Sciatic nerve (tissue), 2 donors: ENCODE measurements at places on chromosomes 12 and 14.

DNA sequence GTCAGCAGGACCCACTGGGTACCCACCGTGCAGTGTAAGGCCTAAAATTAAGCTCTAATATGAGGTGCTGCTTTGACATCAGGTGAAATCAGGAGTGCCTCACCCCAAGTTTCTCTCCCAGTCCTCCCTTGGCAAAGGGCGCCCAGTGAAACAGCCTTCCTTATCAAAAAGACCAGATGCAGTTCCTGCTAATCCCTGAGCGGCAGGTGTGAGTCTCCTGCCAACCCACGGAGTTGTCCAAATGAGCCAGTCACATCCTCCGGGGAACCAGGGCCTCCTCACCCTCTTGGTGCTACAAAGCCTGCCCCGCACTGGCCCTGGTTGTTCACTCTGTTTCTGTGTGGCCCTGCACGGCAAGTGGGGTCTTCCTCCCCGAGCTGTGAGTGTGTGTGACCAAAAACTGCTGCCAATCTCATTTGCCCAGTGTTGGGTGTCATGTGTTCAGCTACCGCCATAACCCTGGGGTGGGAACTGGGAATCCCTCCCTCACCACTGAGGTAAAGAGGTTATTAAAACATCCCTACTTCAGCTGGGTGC is 20.2 kb upstream of the P2RX4 start:
- no peak for DNase-seq

DNA sequence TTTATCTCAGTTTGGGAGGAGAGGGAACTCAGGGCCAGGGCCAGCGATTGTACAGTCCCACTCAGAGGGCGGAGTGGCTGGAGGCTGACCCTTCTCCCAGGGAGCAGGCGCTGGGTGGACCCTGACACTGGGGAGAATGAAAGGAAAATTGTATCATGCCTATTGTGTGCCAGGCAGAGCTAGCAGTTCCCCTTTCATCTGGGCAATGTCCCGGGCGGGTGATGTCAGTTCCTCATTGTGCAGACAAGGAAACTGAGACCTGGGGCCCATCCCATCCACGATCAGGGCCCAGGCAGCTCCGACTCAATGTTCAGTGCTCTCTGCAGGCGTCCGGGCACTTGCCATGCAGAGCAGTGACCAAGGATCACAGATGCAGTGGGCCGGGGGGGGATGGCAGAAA is 101.9 kb upstream of the RTL1 start:
- DNase-seq = no peak

DNA sequence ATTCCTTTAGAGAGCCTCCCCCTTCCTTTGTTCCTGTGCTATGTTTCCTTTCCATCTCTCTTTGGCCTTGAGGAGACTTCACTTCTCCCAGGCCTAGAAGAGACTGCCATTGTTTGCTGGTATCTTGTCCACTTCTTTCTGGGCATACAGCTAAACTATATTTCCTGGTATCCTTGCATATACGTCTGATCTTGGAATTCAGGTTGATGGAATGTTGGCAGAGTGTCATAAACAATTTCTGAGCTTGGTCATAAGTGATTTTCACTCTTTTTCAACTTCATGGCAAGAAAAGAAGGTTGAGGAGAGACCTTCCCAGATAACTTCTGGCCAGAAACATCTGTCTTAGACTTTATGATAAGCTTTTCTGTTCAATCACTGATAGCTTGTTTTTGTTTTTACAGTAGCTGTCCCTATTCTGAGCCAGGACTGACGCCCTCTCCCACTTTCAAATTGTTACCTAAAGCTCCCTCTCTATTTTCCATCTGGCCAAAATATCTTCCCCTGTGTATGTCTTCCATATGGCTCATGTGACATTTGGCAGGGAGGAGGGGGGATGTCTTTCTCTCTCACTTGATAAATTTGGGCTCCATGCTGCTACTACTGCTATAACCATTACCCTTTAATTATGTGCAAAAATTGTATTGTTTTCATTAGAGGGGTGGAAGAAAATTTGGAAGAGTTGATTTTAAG is 457.0 kb downstream of the ADAMTS20 start:
- no peak for DNase-seq

DNA sequence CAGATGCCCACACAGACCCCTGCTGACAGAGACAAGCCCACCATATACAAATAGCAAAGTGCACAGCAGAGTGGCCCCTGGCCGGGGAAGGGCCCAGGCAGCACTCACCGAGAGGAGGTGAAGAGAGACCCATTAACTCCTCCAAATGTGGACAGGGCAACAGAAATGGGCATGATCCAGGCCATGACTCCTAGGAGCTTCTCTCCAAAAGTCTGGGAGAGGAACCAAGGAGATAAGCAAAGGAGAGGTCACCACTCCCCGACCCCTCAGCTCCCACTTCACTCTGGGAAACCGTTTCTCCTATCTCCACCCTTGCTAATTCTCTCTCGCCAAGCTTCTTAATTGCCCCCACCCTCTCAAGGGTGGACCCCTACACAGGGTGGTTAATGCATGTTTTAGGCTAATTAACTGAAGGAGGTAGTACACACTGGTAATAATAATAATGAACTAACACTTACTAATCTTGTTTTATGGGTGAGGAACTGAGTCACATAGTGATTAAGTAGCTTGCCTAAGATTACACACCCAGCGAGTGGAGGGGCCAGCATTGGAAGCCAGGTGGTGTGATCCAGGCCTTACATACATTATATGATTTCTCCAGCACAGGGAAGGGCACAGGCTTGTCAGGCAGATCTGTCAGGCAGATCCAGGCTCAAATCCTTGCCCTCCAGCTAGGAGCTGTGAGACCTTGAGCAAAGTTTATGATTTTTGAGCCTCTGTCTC is 18.9 kb upstream of the CEBPE start:
- no peak for DNase-seq

DNA sequence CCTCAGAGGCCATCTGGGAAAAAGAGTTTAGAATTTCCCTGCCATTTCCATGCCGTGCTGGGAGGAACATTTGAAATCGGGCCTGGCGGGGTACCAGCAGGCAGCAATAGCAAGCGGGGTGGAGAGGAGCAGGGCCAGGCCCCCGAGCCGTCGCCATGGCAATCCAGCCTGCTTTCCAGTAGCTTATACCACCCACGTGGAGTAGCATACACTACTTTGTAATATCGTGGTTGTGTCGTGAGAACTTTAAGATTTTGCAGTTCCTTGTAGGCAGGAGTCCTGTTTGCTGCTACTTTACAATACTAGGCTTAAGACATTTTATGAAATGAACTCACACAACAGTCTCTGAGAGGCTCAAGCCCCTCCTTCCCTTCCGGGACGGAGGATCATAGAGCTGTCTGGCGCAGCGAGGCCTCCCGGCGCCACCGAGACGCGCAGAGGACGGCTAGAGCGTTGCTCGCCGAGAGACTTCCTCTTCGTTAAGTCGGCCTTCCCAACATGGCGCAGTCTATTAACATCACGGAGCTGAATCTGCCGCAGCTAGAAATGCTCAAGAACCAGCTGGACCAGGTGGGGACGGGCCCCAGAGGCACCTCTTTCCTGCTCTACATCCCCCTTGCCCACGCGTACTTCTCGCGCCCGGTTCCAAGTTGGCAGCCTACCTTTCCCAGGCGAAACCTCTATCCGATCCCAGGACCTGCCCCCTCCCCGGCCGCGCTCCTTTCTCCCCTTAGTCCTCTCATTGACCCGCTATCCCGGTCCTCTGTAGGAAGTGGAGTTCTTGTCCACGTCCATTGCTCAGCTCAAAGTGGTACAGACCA is at the start of gene PFDN5:
PFDN5 (plus strand) TSS at position 473 of the 821 bp plus-strand sequence; CDS start at position 499, 26 bp downstream.
- peak; percentile 92 for DNase-seq

- DNase-seq = no peak
These were observed 4.3 kb downstream of the DEGS2 start for GRCh38 chr14:100155049-100155621.

- DNase-seq = no peak
These were observed 60.4 kb downstream of the TTC7B start for GRCh38 chr14:90755661-90756304.

DNA sequence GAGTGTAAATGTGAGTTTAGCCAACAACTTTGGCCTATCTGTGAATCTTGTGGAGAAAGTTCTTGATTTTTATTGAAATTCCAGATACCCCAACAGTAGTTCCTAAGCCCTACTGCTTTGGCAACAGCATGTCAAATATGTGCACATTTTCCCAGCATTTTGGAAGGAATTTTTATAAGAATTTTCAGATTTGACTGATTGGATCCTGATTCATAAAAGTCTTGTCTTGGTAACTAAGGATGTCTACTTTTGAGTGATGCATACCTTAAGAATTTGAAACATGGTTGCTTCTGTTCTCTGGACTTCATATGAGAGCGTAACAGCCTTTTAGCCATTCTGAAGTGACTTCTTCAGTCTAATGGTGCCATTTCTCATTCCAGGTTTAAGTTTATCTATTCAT is 106.7 kb downstream of the ANO4 start:
- DNase-seq = no peak

DNA sequence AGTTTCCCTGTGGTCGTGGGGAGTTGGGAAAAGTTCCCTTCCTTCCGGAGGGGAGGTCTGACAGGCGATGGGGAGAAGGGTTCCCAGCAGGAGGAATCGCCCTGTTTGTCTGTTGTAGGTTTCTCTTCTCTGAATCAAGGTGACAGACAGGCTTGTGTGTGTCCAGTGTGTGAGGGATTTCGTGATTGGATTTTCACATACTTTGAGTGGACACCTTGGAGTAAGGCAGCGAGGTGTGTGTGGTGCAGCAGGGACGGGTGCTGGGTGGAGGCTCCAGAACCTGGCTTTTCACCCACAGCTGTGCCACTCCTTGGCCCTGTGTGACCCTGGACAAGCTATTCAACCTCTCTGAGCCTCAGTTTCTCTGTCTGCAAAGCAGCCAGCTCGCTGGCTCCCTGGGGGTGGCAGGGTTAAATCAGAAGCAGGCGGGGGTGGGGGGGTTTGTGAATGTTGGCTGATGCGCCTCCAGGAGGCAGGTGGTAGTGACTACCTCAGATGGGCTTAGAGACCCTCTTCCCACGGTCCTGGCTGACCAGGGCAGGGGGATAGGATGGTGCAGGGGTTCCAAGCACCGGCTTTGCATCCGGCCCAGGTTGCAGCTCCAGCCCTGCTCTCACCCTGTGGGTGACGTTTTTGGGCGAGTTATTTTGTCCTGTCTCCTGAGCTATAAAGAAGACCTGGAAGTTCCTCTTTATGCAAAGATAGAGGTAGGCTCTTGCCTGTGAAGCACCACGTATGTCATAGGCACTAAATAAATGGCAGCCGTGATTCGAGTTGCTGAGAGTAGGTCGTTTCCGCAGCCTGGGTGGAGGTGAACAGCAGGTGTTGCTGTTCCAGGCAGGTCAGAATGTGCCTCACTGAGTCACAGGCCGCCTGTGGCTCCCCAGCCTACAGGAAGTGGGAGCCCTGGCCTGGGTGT is 679 bp downstream of the BDKRB2 start:
- DNase-seq = no peak

DNA sequence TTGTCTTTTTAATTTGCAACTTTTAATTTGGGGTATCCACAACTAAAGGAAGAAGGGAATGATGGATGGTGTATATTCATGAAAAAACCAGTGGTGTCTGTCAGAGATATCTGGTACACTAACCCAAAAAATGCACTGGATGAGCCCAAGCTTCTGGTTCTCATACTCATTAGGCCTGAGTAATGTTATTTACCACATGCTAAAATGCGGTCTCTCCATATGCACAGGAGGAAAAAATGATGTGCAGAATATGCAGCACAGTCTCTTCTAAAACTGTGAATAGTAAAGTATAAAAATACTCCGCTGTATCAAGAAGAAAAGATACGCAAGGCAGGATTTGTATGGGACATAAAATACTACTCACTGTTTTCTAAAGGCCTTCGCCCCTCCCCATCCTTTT is 275.6 kb upstream of the NAV3 start:
- DNase-seq = no peak
